Activated T-cell treated with anti-CD3 and anti-CD28 coated beads, Interleukin-2, amount 50 U/mL, for 72 hours (primary cell): ENCODE measurements at places on chromosomes 2 and 18.

DNA sequence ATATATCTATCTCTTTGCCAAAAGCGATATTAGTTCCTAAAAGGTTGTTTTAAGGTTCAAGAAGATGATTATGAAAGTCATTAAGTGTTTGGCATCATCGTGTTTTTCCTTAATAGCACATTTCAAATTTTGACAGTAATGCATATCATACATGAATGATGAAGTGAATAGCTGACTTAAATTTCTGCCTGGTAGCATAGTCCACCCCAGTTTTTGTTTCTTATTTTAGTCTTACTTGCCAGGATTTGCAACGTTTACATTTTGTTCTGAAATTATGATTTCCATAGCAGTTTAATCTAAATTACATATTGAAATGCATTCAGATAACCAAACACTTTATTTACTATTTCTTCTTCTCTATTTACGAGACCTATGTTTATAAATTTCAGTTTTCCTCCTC, 201.1 kb downstream of the GULP1 start:
- DNase-seq: no peak

- no peak for DNase-seq
Measured at GRCh38 chr2:153536115-153536514, 57.6 kb upstream of the RPRM start.

GRCh38 chr2:204753841-204754240, 208.6 kb downstream of the PARD3B start:
- no peak for DNase-seq

- no peak for DNase-seq
Measured at GRCh38 chr2:206323486-206323885, 49.0 kb downstream of the ZDBF2 start.

DNA sequence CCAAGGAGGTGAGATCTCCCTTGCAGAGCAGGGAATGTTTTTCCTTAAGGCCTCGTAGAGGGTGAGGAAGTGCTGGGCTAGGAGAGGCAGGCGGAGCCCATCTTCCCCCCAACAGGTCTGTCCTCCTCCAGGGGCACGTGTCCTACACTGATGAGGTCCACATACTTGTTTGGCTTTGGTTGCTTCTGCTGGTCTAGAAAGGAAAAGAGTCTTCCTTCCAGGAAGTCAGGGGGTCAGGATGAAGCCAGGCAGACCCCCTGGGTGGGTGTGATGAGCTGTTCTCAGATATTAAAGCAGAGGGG, 6.0 kb downstream of the SH3BP4 start:
- DNase-seq: no peak

DNA sequence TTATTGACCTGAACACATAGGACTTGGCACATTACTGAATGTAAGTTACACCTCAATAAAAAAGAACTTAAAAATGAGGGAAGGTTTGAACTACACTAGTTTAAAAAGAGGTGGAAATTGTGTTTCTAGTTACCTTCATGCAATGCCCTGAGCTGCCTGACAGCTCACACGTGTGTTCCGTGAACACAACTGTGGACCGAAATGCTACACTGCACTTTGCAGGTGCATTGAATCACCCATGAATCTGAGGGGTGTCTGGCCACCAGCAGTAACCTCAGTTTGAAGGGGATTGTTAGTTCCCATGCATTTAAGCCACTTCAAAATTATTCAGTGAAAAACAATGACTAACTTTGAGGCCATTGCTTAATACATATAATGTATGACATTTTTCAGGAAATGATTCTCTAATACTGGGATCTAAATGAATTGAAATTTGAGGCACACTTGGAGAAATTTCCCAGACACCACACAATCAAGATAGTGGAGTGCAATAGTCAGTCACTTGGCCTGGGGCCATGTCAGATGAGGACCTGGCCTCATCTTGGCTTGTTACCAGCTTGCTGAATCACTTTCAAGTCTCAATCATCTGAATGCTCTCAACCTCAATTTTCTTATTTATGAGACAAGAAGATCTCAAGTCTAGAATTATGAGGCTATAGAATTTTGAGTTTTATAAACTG, 59.3 kb downstream of the MYL12B start:
- DNase-seq: peak; percentile 47

DNA sequence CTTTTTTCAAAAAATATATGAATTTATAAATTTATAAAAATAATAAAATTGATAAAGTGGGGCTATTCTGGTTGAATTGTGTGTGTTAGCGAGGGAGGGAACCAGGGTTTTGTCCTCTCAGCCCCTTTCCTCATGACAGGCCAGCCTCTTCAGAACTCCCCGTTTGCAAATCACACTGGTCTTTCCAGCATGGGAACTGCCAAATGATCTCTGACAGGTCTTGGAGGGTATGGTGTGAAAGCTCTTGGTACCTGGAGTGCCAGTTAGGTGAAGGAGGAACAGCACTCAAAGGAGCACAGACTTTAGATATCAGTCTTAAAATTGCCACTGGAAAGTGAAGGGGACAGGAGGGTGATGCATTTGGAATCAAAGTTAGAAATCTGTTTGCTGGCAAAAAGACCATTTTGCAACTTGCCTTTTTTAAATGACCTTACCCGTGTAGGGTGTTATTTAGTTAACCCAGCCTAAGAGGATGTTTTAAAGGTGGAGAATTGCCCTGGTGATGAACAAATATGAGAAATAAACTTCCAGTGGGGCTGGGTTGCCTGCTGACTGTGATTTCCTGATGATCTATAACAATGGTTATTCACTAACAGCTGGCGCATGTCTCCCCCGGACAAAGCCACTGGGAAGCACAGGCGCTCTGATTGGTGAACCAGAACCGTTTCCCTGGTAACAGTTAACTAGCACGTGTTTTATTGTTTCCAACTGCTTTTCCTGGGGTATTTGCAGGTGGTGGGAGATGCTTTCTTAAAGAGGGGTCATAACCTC, 85.3 kb upstream of the EFEMP1 start:
- no peak for DNase-seq

DNA sequence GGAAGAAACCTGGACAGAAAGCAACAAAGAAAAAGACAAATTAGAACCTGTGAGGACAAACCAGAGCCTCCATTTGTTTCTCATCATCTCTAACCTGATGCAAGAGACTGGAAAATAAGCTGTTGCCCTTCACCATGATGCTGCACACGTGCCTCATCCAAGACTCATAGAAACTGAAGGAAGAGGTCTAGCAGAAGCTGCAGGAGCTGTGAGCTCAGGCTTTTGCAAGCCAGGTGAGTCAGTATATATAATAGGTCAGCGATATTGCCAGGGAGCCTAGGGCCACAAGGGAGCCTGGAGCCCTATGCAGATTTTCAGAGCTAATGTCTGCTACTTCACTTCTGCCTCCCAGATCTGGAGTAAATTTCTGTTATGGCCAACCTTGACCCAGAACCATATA, 163.1 kb downstream of the LNPK start:
- DNase-seq: no peak

- DNase-seq: no peak
Measured at GRCh38 chr2:20759487-20759886, 63.4 kb downstream of the LDAH start.

DNA sequence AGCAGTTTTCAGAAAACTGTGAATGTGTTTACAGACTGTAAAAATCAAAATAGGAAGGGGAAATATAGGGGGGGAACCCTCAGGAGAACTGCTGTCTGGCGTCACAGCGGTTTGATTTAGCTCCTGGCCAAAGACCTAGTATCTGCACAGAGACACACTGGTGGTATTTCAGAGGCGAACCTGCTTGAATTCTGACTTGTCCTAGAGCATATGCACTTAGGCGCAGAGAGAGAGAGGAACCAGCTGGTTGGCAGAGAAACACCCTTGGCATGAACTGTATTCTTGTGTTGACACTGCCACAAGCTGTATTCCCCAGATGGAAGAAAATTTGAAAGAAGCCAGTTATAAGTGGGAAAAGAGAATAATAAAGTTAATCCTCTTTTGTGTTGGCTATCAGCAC, 506.5 kb upstream of the NRP2 start:
- no peak for DNase-seq

- no peak for DNase-seq
Measured at GRCh38 chr18:44062345-44062744, 618.3 kb upstream of the SETBP1 start.

- no peak for DNase-seq
Measured at GRCh38 chr2:86280191-86280667, 57.2 kb downstream of the REEP1 start.

DNA sequence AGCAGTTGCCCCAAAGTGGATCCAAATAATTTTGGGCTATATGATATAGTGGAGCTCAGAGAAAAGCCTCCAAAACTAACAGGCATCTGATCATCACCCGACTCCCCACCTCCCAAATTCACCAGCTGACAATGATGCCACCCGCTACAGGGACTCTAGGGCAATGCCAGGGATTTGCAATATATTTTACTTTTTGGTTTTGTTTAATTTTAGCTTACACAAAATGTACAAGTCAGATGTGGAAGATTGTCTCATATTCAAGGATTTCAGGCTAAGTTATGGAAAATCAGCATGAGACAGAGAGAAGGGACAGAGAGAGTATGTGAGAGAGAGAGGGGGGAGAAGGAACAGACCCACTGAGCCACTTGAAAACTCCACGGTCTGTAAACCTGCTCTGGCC, 187.4 kb downstream of the TMEM247 start:
- no peak for DNase-seq

- peak; percentile 62 for DNase-seq
Measured at GRCh38 chr2:173288561-173288960, 66.1 kb upstream of the CDCA7 start.

- no peak for DNase-seq
Measured at GRCh38 chr2:119024152-119024551, 82.2 kb downstream of the MARCO start.

DNA sequence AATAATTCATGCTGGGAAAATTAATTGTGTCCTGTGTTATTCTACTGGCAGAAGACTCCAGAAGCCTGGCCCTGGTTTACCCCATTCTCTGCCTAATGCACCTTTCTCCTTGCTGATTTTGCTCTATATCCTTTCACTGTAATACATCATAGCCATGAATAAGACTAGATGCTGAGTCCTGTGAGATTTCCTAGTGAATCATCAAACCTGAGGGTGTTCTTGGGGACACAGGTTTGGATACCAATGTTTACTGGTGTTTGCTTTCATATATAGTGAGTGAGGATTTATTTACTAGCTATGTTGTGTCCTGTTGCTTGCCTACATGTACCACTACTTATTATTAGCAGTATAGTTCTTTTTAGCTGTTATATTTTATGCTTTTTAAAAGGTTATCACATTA, 6.5 kb downstream of the METTL5 start:
- no peak for DNase-seq

GRCh38 chr2:180698668-180699067, 281.7 kb upstream of the UBE2E3 start:
- no peak for DNase-seq
